GM12892 (cell line): ENCODE measurements at places on chromosomes 2 and 18.
A peak's percentile ranks its signal among the peaks of the same experiment; 100 is the strongest.

GRCh38 chr2:63053889-63054602, 3.4 kb downstream of the OTX1 start:
- DNase-seq = peak; percentile 13

- no peak for DNase-seq
Observed at GRCh38 chr2:23460228-23460627, 75.2 kb downstream of the KLHL29 start.

DNA sequence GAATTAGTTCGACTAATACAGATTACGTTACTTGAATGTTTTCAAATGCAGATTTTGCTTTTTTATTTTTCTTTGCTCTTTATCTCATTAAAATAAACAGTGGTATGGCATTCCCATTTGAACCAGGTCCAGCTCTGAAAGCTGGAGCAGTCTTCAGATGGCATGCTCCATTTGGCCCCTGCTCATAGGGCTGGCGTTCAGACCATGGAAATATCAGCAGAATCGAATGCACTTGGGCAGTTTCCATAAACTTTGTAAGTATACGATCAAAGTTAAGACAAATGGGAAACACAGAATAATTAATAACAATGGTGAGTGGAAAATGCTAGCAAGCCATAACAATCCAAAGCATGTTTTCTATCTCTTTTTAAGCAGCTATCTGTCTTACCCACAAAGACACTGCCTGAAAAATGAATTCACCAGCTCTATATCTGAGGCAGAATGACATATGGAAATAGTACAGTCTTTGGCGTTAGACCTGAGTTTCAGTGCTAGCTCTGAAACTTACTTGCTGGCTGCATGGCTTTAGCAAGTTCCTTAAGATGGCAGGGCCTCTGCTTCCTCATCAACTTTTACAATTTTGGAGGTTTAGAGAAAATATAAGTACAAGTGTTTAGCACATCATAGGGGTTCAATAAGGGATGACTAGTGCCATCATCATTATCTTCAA, 131.6 kb downstream of the BCL2 start:
- DNase-seq = no peak

- DNase-seq = no peak
Observed at GRCh38 chr18:2402084-2402483, 169.2 kb downstream of the METTL4 start.

GRCh38 chr2:116692988-116693387, 1121.5 kb upstream of the DDX18 start:
- DNase-seq = no peak
